HuH-7 (cell line): ENCODE measurements at places on chromosomes 1 and 21.

DNA sequence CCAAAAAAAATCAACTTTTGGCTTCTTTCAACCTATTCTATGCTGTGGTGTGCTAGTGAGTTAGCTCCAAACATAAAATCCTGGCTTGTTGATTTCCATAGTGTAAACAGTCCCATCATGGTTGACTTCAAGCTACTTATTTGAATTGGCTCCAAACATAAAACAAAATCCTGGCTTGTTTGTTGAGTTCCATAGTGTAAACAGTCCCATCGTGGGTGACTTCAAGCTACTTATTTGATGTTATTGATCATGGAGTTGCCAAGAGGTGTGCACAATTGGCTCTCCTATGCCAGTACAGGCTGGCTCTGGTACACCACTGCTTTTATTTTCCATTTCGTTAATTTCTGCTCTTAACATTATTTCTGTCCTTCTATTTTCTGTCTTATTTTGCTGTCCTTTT is 1.8 kb upstream of the COA6 start:
- no peak for DNase-seq

DNA sequence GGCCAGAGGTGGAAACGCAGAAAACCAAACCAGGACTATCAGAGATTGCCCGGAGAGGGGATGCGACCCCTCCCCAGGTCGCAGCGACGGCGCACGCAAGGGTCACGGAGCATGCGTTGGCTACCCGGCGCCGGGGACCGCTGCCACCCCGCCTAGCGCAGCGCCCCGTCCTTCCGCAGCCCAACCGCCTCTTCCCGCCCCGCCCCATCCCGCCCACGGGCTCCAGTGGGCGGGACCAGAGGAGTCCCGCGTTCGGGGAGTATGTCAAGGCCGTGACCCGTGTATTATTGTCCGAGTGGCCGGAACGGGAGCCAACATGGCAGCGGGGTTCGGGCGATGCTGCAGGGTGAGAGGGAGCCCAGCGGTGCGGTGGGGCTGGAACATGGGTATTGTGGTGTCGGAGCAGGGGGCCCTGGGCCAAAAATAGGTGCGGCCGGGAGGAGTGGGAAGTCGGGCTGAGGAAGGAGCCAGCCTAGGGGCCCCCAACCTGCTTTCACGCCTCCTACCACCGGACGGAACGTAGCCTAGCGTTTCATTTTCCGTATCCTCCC is at the start of gene ACADM:
ACADM (plus strand) TSS at position 238 of the 551 bp plus-strand sequence; CDS start at position 317, 79 bp downstream.
- DNase-seq = peak; percentile 76

GRCh38 chr1:41480204-41481108 is 4.0 kb downstream of the EDN2 start:
- no peak for DNase-seq

- peak; percentile 47 for DNase-seq
These were observed 22.2 kb upstream of the SPATA6 start for GRCh38 chr1:48493970-48494769.

- DNase-seq = no peak
These were observed 97.8 kb upstream of the SLC2A1 start for GRCh38 chr1:43056460-43056859.

DNA sequence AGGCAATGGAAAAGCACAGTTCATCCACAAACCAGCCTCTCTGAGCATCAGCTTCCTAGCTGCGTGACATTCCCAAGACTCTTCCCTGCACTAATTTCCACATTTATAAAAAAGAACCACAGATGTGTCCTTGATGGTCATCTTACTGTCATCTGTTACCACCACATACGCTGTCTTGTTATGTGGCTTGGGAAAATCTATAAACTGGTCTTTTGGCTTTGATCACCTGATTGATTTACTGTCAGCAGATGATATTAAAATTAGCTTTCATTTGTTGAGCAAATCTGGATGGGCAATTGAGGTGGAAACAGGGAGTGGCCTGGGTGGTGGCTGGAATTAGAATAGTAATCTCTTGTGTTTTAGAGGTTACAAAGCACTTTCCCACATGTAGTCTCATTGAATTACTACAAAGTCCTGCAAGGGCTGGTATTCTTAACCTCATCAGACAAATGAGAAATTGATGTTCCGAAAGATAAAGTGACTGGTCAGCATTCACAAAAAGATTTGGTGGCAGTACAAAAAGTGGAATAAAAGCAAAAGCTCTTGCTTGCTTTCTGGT is 231.7 kb upstream of the SGIP1 start:
- no peak for DNase-seq

DNA sequence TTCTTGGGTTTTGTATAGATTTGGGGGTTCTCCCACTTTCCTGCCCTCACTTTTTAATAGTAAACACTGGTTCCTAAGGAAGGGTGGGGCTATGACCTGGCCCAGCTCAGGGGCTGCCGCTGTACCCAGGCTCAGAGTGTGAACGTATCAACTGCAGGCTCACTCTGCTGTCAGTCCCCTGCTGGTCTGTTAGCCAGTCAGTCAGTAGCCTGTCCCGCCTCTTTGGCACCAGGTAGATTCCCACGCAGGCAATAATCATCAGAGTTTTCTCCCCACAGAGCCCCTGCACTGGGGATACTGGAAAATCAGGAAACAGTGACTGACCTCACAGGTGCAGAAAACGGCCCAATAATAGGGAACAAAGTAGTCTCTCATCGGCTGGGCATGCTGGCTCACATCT is 15.0 kb upstream of the ALPL start:
- DNase-seq = no peak

DNA sequence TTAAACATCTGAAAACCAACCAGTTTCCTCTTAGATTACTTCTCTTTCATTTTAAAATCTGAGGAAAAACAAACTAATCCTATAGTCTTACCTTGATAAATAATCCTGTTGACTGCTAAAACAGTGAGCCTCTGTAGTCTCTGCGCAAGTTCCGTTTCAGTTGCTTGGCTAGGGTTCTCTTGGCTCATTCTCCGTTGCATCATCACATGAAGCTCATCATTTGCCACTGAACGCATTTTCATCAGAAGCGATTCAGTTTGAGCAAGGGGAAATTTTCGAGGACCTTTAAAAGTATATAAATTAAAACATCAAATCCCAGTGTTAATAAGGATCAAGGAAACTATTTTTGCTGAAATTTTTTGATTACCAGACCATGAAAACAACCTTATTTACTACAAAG is 96.7 kb upstream of the GNG4 start:
- no peak for DNase-seq

DNA sequence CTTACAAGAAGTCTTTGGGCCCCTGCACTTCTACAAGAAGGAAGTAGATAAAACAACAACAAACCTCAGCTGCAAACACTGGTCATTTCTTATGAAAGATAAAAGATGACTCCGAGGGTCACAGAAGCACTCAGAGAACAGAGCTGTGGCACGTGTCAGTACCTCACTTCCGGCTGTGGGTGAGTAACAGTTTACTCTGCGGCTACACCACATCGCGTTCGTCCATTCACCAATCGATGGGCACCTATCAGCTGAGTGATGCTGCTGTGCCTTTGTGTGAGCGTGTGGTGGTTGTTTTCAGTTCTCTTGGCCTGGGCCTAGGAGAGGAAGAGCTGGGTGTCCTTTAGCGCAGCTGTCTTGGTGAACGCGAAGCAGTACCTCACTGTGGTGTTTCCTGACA is 49.9 kb downstream of the COL6A1 start:
- DNase-seq = no peak

- DNase-seq = no peak
These were observed 44.8 kb upstream of the CACYBP start for GRCh38 chr1:174954671-174955669.

GRCh38 chr1:89670163-89670562 is 37.2 kb downstream of the LRRC8C start:
- DNase-seq = no peak

- peak; percentile 9 for DNase-seq
These were observed 30.6 kb downstream of the FAF1 start for GRCh38 chr1:50929376-50929958.

DNA sequence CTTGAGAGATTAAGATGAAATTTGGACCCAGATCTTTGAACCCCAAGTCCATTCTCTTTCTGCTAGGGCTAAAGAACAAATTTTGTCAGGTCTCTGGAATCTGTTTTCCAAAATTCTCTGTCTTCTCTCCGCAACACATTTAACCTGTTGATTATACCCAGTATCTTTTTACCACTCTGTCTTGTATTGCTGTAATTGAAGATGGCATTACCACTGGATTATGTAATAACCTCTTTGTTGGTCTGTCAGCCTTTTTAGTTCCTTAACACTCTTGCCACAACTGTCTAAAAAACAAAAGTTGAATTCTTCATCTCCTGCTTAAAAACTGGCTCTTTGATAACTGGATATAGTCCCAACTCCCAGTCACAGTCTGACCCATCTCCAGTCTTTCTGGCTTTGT is 3.0 kb downstream of the SRP9 start:
- DNase-seq = no peak

GRCh38 chr1:28099050-28099769 is 10.8 kb upstream of the EYA3 start:
- no peak for DNase-seq

DNA sequence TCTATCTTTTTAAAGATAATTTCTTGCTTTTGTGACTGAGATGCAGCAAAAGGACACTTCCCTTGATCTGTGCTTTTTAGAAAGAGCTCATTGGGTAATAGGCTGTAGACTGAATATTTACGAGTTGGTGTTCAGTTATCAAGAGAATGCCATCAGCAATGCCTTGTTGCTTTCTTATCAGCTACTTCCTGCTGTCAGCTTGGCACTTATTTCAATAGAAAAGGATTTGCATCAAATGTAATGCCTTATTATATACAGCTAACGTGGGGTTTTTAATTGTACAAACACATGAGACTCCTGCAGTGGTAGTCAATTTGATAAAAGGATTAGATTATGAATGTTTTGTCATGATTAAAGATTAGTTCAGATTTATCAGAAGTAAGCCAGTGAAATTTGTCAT is 122.2 kb downstream of the ADGRL2 start:
- DNase-seq = no peak

DNA sequence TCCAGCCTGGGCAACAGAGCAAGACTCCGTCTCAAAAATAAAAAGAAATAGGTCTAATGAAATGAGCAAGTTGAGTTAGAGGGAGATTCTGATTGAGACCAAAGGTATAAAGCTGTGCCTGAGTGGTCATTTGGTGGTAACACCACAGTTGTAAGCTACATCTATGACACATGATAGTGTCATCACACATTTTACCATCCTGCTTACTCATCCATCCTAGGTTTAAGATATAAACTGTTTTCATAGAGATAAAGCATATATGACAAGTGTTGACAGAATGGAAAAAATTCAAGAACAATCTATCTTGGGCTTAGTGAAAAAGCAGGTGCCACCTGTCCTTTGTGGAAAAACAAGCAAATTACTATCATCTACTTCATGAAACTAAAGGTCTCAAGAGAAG is 7.1 kb upstream of the CFAP141 start:
- no peak for DNase-seq

DNA sequence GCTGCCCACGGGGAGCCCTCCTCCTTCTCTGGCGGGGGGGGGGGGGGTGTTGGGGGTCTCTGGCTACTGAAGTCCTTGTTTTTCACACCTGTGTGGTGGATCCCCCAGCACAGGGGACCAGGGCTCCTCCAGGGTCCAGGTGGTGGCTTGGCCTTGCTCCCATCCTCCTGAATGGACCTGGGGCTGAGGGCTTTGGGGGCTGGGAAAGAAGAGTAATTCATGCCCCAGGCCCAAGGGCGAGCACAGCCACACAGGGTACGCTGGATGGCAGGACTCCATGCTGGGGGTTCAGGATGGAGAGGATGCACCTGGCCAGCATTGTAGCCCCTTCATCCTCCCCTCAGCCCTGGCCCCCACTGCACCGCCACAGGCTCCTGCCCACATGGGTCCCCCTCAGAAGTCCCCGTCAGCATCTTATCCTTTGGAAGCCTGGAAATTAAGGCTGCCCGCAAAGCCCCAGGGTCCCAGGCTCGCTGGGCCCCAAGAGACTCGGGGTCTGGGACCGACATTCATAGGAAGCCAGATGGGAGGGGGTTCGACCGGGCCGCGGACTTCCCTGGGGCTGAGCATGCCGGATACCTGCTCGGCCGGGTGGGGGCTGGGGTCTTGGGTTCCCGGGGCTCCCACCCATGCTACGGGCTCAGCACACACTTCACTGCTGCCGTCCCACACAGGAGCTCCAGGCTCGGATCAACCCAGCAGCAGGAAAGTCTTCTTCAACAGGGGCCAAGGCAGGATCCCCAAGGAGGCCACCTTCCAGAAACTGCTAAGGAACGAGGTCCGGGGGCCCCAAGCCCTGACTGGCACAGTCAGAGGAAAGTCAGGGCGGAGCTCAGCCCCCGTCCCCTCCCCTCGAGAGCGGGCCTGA is 49.0 kb upstream of the ACTRT2 start:
- DNase-seq = no peak

DNA sequence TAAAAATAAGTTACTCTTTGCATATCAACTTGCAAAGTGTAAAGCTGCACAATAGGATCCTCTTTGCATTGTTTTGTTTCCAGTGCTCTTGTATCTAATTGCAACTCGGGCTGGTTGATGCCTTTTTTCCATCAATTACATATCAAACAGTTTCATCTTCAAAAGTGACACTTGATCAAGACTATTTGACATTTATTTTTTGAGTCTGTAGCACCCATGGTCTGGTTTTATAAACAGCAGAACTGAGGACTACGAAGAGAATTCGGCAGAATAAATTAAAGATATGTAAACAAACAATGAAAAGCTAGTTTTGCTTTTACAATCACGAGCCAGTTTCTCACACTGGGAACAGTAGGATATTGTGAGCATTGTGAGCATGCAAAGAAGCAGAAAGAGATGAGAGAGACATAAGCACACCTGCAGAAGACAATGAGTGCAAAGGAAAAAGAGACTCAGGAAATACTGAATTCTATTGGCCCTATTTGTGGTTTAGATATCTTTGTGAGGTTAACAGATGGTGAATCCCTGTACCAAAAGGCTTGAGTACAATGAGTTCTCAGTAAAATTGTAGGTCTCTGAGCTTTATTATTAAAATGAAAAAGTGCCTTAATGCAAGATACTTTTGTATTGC is 45.4 kb downstream of the RPL5 start:
- no peak for DNase-seq

DNA sequence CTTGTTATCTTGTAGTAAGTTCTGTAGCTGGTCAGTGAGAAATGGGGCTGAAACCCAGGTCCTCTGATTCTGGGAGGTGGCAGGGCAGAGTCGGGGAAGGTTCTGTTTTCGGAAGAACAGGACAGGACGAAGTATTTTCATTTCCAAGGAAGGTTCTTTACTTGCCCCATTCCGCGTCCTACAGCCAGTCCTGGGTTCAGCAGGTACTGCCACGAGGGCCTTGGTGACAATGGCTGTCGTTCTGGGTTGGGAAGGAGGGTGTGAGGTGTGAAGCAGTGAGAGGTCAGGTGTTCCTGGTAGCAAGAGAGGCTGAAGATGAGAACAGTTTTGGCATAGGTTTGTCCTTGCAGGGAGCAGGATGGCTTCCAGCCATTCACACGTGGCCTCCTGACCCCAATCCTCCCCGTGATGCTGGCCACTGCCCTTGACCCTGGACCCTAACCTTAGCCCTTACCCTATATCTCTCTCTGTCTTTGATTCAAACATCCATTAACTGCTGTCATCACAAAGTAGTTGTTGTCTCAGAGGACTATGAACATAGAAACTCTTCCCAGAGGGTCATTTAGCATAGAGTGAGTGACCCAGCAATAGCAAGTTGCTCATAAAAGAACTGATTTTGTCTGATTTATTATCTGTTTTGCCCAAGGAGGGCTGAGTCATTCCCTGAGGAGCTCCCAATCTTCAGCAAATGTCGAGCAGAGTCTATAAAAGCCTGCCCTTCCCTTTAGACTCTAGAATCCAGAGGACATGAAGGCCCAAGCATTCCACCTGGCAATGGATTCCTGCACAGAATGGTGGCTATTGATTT is 25.0 kb downstream of the VASH2 start:
- DNase-seq = no peak
